ENCODE measurements at places on chromosomes 4 and X.

DNA sequence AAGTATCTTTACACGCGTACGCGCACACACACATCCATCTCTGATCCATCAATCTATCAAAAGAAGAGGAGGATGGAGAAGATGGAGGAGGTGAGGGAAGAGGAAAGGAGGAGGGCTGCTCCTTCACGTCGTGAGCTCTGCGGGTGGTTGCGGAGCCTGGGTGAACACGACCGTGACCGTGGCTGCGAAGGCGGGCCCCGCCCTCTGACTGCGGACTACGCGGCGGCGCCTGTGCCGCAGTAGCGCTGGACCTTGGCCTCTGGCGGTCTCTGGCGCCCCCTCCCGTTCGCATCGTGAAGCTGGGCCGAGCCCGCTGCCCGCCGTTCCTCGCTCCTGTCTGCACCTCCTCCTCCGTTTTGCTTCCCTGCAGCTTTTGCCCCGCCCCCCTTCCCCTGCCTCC lies 37.7 kb upstream of the ARAF start:
- H3K27me3 ChIP-seq: no peaks in the 10 kb centered on the region
- H3K27ac ChIP-seq: no peak overlapping the region
- peak; percentile 69 for DNase-seq
- H3K4me3 ChIP-seq: peak overlapping the region; percentile 70
- no peaks in the 10 kb centered on the region for H3K36me3 ChIP-seq
- no peaks in the 10 kb centered on the region for H3K4me1 ChIP-seq

DNA sequence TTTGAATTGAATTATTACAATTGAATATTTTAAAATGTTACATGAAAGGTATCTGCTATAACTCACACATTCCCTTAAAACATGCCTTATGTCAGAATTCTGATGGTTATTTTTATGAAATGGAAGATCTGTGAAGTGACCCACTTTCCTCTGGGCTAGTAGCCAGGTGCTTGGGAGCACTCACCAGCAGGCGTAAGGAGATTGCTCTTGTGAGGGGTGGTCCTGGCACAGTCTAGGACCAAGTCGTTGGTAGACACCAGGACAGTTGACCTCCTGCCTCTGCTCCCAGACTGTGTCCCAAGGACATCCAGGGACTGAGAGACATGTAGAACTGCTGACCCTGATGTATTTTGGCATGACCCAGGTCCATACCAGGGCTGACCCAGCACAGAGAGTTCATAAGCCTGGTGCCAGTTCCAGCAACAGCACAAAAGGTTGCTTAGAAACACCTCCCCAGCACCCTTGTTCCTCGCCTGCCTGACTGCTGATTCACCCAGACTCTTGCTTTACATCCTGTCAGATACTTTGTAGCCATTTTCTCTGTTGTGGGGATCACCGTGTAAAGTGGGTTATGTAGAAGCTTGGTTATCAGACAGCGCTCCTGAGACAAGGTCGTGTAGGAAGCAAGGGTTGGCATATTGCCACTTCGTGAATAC lies 48.5 kb downstream of the NELFA start:
- no peak overlapping the region for H3K4me3 ChIP-seq
- DNase-seq: no peak
- no peaks in the 10 kb centered on the region for H3K27me3 ChIP-seq
- H3K4me1 ChIP-seq: no peaks in the 10 kb centered on the region
- H3K36me3 ChIP-seq: peaks cover 69% of the 10 kb centered on the region
- no peak overlapping the region for H3K27ac ChIP-seq

- peak; percentile 10 for DNase-seq
- peaks cover 11% of the 10 kb centered on the region for H3K4me1 ChIP-seq
- H3K27me3 ChIP-seq: no peaks in the 10 kb centered on the region
- no peak overlapping the region for H3K27ac ChIP-seq
- H3K36me3 ChIP-seq: no peaks in the 10 kb centered on the region
Measured at GRCh38 chrX:56726605-56727004, 2.4 kb upstream of the NBDY start.

DNA sequence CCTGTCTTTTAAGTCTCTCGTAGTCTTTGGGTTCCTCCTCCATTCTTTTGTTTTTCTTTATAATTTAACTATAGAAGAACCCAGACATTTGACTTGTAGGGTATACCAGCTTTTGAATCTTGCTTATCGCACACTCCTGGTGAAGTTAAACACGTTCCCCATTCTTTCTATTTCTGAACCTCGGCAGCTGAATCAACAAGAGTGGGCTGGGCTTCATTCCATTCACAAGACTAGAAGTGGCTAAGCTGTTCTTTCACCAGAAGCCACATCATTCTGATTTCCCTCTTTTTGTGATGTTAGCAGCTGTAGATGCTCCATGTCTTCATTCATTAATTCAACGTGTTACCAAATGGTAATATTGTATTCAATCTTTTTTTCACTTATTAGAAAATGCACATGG lies 167.9 kb downstream of the CORIN start:
- DNase-seq: no peak
- H3K27ac ChIP-seq: no peak overlapping the region
- H3K4me1 ChIP-seq: no peaks in the 10 kb centered on the region

GRCh38 chr4:179344861-179345260 lies 1902.6 kb upstream of the AGA start:
- H3K4me1 ChIP-seq: no peaks in the 10 kb centered on the region
- no peaks in the 10 kb centered on the region for H3K27me3 ChIP-seq
- no peaks in the 10 kb centered on the region for H3K36me3 ChIP-seq
- no peak for DNase-seq
- no peak overlapping the region for H3K27ac ChIP-seq

GRCh38 chrX:119942831-119943184 lies 743 bp downstream of the NKAP start:
- peaks cover 16% of the 10 kb centered on the region for H3K4me1 ChIP-seq
- no peaks in the 10 kb centered on the region for H3K27me3 ChIP-seq
- DNase-seq: no peak
- peaks cover 4% of the 10 kb centered on the region for H3K36me3 ChIP-seq
- peak overlapping the region; percentile 93 for H3K4me3 ChIP-seq

GRCh38 chr4:137774501-137774900 lies 242.2 kb upstream of the PCDH18 start:
- no peaks in the 10 kb centered on the region for H3K36me3 ChIP-seq
- DNase-seq: no peak

DNA sequence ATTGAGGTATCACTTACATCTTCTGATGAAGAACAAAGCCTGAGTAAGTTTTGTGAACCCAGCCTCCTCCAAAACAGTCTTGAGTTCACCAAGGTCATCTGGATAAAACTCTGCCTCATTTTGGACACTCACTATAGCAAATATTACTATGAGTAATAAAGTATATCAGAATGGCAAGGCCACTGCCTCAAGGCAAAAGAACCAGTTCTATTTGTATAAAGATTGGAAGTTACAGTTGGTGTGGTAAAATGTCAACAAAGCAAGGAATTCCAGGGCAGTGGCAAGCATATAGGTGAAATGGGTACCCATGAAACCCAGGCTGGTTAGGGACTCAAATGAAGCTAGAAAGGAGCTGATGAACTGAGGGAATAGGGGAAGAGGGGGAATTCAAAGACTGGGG lies 2.4 kb upstream of the ARHGEF6 start:
- H3K36me3 ChIP-seq: peaks cover 3% of the 10 kb centered on the region
- peaks cover 42% of the 10 kb centered on the region for H3K4me1 ChIP-seq
- H3K4me3 ChIP-seq: no peak overlapping the region
- H3K27ac ChIP-seq: no peak overlapping the region
- H3K27me3 ChIP-seq: no peaks in the 10 kb centered on the region
- DNase-seq: no peak

GRCh38 chr4:73606465-73606974 lies 13.7 kb downstream of the RASSF6 start:
- no peak for DNase-seq
- no peak overlapping the region for H3K27ac ChIP-seq
- no peaks in the 10 kb centered on the region for H3K36me3 ChIP-seq
- H3K4me3 ChIP-seq: no peak overlapping the region

Measured in activated T-helper 1 cell treated with anti-CD3 and anti-CD28 coated beads, Interleukin-12 subunit alpha, Interleukin-12 subunit beta, Interleukin-2, Interleukin-4 antibody, amounts not matched to agents 30 ng/mL and 10 ng/mL and 1 ng/mL, durations not matched to agents 14 hours and 24 hours and 36 hours (primary cell).